ENCODE measurements at places on chromosomes 6 and 20.

- DNase-seq: no peak
Measured at GRCh38 chr6:12331951-12332749, 42.0 kb downstream of the EDN1 start.

- no peak for DNase-seq
Measured at GRCh38 chr20:50315586-50316551, 125.2 kb downstream of the CEBPB start.

- no peak for DNase-seq
Measured at GRCh38 chr6:23447731-23448130, 678.3 kb upstream of the NRSN1 start.

DNA sequence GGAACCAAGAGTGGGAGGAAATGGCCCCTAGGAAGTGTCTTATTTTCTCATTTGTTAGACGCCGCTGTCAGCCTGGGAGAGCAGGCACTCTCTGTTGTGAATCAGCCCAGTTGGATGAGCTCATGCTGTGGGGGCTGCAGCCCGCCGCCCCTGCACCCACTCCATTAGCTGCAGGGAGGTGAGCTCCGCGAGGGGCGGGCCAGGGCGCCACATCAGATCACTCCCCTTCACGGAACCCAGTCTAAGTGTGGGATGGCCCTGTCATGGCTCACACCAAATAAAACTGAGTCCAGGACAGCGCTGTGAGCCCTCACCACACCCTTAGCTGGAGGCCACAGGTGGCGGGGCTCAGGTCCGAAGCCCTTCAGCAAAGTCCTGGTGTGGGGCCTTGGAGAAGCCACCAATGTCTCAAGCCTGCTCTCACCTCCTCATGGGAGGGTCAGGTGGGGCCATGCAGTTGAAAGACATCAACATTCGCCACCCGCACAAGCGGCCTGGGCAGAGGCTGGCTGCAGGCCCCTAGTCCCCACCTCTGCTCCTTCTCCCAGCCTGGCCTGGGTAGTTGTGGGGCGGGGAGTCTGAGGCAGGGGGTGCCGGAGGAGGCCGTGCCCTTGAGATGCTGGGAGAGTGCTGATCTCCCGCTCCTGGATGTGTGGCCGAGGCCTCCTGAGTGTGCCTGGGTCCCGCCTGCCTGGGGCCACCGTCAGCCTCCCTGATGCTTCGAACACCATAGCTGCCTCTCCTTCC is 66.2 kb upstream of the SLCO4A1 start:
- DNase-seq: no peak

GRCh38 chr20:48047447-48047846 is 262.2 kb upstream of the SULF2 start:
- DNase-seq: no peak

DNA sequence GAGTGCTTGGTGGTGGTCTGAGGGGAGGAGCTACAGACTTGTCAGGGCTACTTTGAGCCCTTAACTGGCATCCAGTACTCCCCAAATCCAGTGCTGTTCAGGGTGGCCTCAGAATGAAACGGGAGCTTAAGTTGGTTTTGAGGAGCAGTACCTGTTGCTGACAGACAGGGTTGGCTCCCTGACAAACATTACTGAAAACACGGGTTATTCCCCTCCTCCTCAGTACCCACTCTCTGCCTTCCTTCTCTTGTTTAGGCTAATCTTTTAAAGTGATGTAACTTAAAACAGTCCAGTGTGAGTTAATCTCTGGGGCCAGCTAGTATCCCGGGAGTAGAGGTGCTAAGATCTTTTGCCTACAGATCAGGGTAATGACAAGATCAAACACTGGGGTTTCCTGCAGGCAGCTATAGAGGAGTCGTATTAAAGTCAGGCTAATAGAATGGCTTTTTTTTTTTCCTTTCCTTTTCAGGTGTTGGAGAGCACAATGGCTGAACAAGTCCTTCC is 3.7 kb downstream of the TNFAIP3 start:
- DNase-seq: peak; percentile 53

- no peak for DNase-seq
Measured at GRCh38 chr6:150791717-150792116, 73.8 kb upstream of the MTHFD1L start.

DNA sequence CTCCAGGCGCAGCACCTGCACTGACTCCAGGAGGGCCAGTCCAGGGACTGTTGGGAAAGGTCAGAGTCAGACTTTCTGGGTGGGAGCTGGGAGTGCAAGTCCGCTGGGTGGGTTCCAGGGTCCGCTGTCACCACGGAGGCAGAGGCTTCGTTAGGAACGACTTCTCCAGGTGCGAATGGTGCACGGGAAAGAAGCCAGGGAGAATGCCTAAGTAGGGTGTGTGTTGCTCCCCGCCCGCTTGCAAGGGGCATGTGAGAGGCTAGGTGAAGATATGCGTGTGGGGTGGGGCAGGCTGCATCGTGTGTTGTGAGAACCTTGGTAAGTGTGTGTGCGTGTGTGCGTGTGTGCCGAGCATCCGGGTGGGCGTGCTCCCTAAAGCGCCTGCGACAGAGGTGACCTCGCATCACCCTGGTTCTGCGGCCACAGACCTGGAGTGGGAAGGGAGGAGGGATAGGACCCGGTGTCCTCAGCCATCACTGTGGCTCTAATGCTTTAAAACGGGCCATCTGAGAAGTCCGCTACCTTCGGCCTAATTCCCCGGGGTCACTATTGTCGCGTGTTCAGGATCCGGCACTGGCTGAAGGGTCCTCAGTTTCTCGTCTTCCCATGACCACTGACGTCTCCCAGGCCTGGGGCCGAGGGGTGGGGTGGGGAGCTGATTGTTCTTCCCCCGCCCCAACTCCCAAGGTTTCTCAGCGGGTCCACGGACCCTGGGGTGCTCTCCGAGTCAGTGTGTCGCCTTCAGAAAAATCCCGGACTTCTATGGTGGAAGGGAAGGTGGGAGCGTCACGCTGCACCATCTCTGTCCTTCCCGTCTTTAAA is 6.1 kb downstream of the SLC32A1 start:
- DNase-seq: no peak

Measured in CD8-positive, alpha-beta memory T cell (primary cell).